ENCODE measurements at places on chromosomes 7 and 10.

- DNase-seq = peak; percentile 92
Measured at GRCh38 chr7:55427800-55428199, 62.7 kb downstream of the LANCL2 start.

DNA sequence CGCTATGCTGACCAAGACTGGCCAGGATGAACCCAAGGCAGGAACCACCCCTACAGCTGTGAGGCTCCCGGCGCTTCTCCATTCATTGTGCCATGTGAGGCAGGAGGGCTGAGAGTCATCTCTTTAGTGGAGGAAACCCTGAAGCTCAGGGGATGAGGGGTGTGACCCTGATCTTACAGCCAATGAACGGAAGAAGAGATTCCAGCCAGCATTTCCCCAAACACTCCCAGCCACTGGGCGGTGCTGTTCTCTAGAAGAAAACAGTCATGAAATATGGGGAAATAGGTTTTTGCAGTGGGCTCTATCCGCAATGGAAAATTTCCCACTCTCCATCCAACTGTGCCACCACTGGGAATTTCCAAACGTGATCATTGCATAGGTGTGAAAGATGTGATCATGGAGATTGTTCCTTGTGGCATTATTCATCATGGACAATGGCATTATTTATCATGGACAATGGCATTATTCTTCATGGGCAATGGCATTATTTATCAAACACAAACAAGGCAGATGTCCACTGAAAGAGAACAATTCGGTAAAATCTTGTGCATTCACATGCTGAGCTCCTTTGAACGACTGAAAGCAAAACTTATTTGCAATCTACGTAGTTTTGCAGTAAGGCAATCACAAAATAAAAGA is 14.0 kb upstream of the SLC18A2 start:
- DNase-seq = no peak

- no peak for DNase-seq
Measured at GRCh38 chr10:62636825-62637248, 167.7 kb upstream of the ADO start.

DNA sequence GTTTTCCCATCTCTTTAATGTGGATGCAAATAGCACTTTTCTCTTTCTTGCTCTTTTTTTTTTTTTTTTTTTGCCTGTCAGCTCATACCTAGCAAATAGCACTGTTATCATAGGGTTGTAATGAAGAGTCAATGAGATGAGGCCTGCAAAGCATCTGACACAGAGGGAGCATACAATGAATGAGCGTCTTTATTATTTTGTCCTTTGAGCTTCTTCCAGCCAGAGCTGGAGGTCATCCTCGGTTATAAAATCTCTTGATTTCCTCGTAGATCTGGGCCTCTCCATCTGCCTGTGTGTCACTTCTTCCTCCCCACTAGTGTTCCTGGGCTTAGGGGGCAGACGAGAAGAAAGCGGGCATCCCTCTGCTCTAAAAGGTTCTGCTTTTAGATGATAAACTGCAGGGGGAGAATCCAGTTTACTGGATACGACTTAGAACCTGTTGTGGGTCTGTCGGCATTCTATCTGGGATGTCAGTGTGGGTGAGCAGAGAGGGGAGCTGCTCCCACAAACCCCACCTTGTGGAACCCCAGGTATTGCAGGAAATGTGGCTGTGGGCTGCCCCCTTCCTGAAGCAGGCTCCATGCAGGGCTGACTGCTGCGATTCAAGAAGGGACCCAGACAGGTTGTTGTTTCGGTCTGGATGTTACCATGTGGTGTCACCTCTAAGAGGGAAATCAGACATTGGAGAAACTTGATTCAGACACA is 135.8 kb upstream of the GPR26 start:
- DNase-seq = no peak

DNA sequence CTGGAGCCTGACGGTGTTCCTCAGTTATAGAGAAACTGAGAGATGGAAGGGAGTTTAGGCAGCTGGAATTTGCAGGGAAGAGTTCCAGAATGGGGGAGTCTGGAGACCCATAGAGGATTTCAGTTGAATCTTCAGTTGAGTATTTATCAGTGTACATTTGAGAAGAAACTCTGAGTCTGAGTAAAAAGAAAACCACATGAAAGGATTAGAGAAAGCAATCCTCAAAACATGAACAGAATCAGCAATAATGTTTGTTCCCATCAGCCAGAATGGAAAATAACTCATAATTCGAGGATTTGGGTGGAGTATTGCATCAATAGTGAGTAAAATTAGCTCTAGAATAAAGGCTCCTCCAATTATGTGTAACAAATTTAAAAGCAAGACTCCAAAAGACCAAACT is 130.0 kb upstream of the AHR start:
- no peak for DNase-seq

- no peak for DNase-seq
Measured at GRCh38 chr10:3948843-3949242, 163.8 kb upstream of the KLF6 start.

- DNase-seq = no peak
Measured at GRCh38 chr10:51875610-51876009, 176.2 kb upstream of the CSTF2T start.

DNA sequence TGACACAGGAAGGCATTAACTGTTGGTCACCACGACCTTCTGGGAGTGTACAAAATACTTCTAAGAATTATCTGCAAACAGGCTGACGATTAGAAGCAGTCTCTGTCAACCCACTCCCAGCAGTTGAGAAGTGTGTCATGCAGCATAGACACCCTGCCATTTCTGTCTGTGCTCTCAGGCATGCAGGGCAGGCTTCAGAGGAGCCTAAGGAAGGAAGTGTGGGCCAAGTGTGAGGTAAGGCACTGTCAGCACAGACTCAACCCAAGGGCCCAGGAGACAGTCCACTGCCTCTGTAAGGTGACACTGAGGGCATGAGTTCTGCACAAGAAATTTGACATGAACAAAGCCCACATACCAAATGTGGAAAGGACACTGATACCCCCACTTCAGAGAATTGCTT is 109.0 kb upstream of the VIPR2 start:
- no peak for DNase-seq

DNA sequence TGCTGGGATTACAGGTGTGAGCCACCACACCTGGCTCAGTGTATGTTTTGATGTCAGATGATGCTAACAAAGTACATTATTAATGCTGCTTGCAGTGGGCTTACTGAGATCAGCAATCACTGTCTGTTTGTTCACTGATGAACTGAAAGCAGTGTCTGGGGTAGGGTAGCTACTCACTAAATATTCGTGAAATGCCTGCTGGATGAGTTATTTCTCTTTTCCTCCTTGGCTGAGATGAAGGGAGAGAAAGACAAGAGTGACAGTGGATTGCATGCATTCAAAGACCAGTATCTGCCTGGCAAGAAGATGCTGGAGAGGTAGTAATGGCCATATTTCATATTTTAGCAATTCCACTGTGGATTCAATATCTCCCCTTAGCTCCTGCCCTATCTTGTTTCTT is 32.3 kb downstream of the FAM107B start:
- no peak for DNase-seq

GRCh38 chr10:110798340-110798739 is 73.4 kb upstream of the PDCD4 start:
- no peak for DNase-seq

DNA sequence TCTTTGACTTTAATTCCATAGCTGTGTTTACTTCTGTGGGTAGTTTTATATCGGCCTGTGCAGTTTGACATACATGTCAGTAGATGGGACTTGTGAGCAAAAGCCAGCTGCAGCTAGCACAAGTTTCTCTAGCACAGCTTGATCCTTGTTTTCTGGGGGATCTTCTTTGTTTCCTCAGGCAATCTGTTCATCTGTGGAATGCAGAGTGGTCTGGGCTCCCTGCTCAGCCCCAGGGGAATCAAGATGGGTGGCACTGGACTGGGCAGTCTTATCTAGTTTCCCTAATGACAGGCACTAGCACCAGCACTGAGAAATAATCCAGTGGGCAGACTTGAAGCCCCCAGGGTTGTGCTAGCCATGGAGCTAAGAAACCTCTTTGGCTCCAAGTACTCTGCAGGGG is 40.8 kb downstream of the CYP2C19 start:
- no peak for DNase-seq

DNA sequence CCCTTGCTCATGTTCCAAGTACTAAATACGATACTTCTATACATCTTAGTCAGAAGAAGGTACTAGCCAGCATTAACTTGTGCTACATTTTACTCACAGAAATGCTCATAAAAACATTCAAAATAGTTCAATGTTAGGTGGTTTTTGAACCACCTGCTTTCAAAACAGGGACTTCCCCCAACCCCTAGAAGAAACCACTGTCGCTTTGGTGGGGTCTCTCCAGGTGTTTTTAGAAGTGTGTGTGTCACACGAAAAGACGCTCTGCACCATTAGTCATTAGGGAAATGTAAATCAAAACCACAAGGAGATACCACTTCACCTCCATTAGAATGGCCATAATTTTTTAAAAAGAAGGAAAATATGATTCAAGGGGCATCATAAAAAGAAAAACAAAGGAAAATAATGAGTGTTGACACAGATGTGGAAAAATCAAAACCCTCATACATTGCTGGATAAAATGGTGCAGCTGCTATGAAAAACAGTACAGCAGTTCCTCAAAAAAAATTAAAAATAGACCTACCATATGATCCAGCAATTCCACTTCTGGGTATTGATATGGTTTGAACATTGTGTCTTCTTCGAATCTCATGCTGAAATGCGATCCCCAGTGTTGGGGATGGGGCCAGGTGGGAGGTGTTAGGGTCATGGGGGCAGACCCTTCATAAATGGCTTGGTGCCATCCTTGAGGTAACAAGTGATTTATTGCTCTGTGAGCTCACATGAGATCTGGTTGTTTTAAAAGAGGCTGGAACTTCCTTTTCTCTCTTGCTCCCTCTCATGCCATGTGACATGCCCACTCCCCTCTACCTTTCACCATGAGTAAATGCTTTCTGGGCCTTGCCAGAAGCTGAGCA is 74.2 kb downstream of the MALSU1 start:
- DNase-seq = no peak

- DNase-seq = no peak
Measured at GRCh38 chr7:77362905-77363304, 53.2 kb downstream of the GSAP start.

GRCh38 chr7:31253532-31253931 is 87.0 kb downstream of the NEUROD6 start:
- no peak for DNase-seq

GRCh38 chr10:10992072-10992471 is 25.6 kb upstream of the CELF2 start:
- no peak for DNase-seq

DNA sequence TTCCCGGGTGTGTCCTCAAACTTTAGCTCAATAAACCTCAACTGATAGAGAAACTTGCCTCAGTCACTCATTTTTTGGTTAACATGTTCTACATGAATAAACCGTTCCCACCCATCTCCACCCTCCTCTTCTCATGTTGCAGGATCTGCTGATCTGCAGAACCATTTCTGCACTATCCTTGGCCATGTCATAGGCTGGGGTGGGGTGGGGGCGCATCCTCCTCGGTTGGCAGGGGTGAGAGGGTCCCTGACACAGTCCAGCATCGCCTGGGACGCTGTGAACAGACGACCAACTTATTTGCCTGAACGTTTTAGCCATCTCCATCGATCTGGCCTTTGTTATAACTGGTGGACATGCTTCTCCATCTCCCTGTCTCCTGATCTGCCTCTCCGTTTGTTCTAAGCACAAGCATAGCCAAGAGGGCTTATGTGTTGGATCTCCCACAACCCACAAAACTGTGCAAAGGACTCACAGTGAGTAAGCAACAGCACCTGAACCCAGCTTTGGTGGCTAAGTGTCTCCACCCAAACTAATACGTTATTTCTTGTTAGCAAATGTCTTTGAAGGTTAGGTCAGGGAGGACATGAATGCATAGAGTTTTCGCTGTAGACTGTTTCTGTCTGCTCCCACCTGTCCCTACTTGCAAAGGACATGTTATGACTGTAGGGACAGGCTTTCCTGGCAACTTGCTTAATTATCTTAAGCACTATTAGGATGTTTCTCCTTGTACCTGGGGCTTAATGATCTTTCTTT is 51.7 kb downstream of the PRKCQ start:
- no peak for DNase-seq

GRCh38 chr10:84265418-84265817 is 20.6 kb downstream of the RGR start:
- peak; percentile 6 for DNase-seq

- DNase-seq = no peak
Measured at GRCh38 chr10:113252650-113253618, 299.9 kb upstream of the HABP2 start.

- DNase-seq = no peak
Measured at GRCh38 chr10:4242561-4243035, 457.6 kb upstream of the KLF6 start.

GRCh38 chr7:20019757-20020432 is 197.3 kb downstream of the MACC1 start:
- no peak for DNase-seq

DNA sequence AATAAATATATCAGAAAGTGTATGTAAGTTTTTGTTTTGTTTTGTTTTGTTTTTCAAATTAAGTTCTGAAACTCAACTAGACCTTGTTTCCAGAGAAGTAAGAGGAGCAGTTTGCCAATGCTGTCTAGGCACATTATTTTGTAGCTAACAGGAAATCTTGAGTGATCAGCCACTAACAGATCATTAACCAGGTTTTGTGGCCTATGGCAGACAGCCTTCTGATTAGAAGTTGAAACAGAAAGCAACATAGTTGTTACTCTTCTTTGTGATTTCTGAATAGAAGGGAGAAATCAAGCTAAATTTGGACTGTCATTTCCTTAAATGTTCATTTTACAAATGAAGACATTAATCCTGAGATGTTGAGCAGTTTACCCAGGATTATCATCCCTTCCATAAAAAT is 142.6 kb downstream of the PLXDC2 start:
- DNase-seq = no peak

- DNase-seq = no peak
Measured at GRCh38 chr7:151093748-151094147, 7.5 kb downstream of the AGAP3 start.

- no peak for DNase-seq
Measured at GRCh38 chr7:50349963-50350944, 45.7 kb downstream of the IKZF1 start.

GRCh38 chr10:5812283-5813090 is 747 bp downstream of the GDI2 start:
- peak; percentile 2 for DNase-seq

- no peak for DNase-seq
Measured at GRCh38 chr7:134637441-134637840, 9.2 kb upstream of the BPGM start.

DNA sequence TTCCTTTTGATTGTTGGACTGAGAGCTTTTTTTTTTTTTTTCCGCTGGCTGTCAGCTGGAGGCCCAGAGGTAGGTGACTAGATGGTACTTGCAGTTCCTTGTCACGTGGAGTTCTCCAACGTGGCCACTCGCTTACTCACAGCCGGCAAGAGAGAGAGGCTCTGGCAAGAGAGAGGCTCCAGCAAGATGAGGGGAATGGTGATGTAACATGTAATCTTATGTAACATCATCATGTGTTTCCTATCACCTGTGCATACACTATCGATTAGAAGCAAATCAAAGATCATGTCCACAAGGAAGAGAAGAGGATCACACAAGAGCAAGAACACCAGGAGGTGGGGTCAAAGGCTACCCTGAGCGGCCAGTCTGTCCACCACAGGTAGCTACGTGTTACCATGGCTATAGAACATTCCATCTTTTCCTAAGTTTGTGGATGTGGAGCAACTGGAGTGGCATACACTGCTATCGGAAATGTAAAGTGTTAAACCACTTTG is 4.0 kb upstream of the BORCS7 start:
- no peak for DNase-seq

GRCh38 chr10:102643336-102644065 is 778 bp upstream of the TRIM8 start:
- DNase-seq = no peak

- DNase-seq = no peak
Measured at GRCh38 chr7:103346396-103346795, 1.0 kb upstream of the PSMC2 start.

- DNase-seq = no peak
Measured at GRCh38 chr10:60663850-60664249, 114.4 kb upstream of the CDK1 start.

- DNase-seq = no peak
Measured at GRCh38 chr7:148466120-148466519, 124.4 kb upstream of the C7orf33 start.
